Activated naive CD4-positive, alpha-beta T cell treated with anti-CD3 and anti-CD28 coated beads, Interleukin-2, amount 50 U/mL, for 16 hours (primary cell): ENCODE measurements at places on chromosomes 7 and 10.

DNA sequence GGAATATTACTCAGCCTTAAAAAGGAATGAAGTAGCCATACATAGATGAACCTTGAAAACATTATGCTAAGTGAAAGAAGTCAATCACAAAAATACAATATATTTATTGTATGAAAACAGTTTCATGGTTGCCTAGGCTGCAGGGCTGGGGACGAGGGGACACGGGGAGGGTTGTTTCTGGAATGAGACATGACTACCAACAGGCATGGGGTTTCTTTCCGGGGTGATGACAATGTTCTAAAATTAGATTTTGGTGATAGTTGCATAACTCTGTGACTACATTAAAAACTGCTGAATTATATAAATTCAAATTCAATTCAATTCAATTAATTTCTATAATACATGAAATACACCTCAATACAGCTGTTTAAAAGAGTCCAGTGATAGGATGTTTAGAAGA, 88.0 kb downstream of the ARHGAP22 start:
- no peak for DNase-seq

DNA sequence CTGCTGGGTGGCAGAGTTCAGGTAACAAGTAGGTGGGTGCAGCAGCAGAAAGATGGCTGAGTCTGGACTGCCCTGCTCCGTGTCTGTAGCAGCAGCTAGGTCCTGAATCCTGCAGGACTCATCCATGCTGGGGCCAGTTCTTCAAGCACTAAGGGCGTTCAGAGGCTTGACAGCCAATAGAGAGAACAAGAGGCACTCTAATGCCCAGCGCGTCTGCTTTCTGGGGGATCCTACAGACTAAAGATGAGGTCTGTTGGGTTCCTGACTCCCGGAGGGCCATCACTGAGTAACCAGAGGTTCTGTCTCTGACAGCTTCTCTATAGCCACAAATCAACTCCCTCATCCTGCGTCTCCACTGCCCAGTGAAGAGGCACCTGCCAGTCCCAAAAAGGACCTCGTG, 125.5 kb downstream of the PTPN20 start:
- no peak for DNase-seq

GRCh38 chr7:68394131-68394530, 1204.1 kb upstream of the AUTS2 start:
- no peak for DNase-seq

GRCh38 chr7:34567906-34568305, 90.1 kb upstream of the NPSR1 start:
- no peak for DNase-seq

GRCh38 chr7:2698581-2699288, 10.7 kb downstream of the AMZ1 start:
- DNase-seq: peak; percentile 52

DNA sequence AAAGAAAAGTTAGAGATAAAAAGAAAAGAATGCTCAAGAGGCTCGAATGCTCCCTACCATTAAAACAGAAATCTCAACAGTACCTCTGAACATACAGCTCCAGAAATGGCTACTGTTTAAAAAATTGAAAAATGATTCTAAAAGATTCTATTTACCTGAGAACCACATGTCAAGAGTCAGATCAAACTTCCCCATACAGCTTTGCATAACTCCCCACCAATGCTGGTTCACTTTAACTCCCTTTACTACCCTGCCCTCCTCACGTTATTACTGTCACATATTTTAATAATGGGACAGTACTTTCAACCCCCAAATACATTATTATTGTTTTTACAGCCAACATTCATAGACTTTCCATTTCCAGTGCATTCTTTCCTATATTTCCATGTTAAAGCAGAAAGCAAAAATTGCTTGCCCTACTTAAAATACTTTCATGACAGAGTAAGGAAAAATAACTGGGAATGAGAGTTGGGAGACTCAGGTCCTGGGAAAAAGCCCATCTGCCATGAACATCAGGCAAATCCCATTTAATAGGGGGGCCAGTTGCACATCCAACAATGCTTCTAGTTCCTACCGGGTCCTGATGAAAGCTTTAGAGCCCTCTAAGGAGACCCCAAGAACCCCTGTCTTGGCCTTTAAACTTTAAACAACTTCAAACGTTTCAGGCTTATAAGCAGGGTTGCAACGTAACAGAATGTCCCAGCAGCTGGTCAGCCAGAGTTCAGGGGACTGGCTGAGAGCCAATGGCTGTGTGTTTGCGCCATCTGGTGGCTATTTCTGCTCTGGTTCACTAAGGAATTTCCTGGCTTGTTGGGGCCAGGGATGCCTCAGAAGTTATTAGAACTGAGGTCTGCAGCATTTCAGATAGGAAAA, 247.4 kb downstream of the ELMO1 start:
- DNase-seq: peak; percentile 39

- DNase-seq: no peak
Observed at GRCh38 chr7:32587411-32587948, 92.2 kb downstream of the AVL9 start.

DNA sequence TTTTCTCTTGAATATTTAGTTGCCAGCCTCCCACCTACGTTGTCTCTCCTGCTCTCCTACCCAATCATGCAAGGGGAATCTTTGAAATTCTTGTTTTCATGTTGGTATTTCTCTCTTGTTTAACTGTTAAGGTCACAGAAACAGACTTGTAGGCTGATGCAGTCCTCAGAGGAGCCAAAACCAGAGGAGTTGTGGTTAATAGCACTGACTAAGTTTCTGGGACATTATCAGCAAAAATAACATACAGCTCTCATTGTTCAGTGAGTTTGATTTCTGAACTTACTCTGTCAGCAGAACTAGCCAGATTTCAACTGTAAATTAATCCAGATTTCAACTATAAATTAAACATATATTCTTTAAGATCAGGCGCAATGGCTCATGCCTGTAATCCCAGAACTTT, 11.1 kb upstream of the CUL1 start:
- DNase-seq: no peak

- DNase-seq: no peak
Observed at GRCh38 chr7:106094780-106095179, 17.3 kb downstream of the SYPL1 start.

DNA sequence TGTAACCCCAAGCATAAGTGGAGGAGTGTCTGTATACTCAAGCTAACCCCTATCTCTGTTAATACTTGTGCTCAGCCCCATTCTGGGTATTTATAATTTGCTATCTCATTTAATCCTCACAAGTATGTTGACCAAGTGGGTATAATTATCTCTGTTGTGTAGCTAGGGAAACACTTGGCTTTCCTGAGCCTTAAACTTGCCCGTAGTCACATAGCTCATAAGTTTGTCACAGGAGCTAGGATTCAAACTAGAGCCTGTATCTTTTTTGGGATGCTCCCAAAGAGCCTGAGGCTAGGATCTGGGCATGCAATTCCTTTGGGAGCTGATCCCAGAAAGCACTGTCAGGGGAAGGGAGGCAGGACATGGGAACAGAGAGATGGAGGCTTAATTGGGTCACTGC, 377.4 kb downstream of the GALNT17 start:
- no peak for DNase-seq
